ENCODE measurements at places on chromosomes 13 and 19. TPM values are rescaled to one million over a fixed set of nuclear protein-coding genes. Genes with fewer than 3 reads are reported as not detected.

Gene F10
- 0.57 TPM for total RNA-seq

Gene AP2S1
- 241 TPM for total RNA-seq

Gene PSG2
- total RNA-seq, result not detected

Gene DAZAP1
- total RNA-seq, result 126 TPM

Gene PDE4C
- total RNA-seq, result not detected

Gene PPM1N
- 4.1 TPM for total RNA-seq

Gene ZNF229
- total RNA-seq, result 9.3 TPM

Gene CPB2
- total RNA-seq, result not detected

Gene CCDC70
- not detected for total RNA-seq

Gene HSH2D
- not detected for total RNA-seq

Gene EEF2
- total RNA-seq, result 2,783 TPM

Gene CDX2
- total RNA-seq, result not detected

Gene CCNA1
- 18.2 TPM for total RNA-seq

Gene RINL
- 7.9 TPM for total RNA-seq

Gene ERCC2
- 18.0 TPM for total RNA-seq

Gene PSG3
- not detected for total RNA-seq

Gene ERICH6B
- total RNA-seq, result not detected

Gene ZNF418
- total RNA-seq, result 1.4 TPM

Gene TRPC4
- total RNA-seq, result not detected

Gene UHRF1
- 49.4 TPM for total RNA-seq

Gene KCNN4
- 9.2 TPM for total RNA-seq

Gene UCHL3
- 114 TPM for total RNA-seq

Gene ZNF43
- 2.0 TPM for total RNA-seq

Gene ERVV-1
- not detected for total RNA-seq

Gene CD177
- 0.23 TPM for total RNA-seq

Gene MYDGF
- 196 TPM for total RNA-seq

Gene IRGQ
- total RNA-seq, result 11.9 TPM

Gene SF3A2
- total RNA-seq, result 42.5 TPM

Gene CRTC1
- total RNA-seq, result 3.0 TPM

Gene TMEM91
- total RNA-seq, result 8.2 TPM

Gene CEACAM3
- not detected for total RNA-seq

Gene ZNF324
- 6.2 TPM for total RNA-seq

Gene SPACA4
- not detected for total RNA-seq

Gene TGFBR3L
- total RNA-seq, result 7.5 TPM

Gene CGB3
- not detected for total RNA-seq

Gene SOX1
- total RNA-seq, result not detected

Gene SYNE4
- total RNA-seq, result 1.4 TPM

Gene ATP4A
- total RNA-seq, result not detected

Gene FFAR1
- not detected for total RNA-seq

Gene PNMA8C
- total RNA-seq, result not detected

Measured in hair follicular keratinocyte (primary cell).